ENCODE measurements at places on chromosomes 6 and 20.

DNA sequence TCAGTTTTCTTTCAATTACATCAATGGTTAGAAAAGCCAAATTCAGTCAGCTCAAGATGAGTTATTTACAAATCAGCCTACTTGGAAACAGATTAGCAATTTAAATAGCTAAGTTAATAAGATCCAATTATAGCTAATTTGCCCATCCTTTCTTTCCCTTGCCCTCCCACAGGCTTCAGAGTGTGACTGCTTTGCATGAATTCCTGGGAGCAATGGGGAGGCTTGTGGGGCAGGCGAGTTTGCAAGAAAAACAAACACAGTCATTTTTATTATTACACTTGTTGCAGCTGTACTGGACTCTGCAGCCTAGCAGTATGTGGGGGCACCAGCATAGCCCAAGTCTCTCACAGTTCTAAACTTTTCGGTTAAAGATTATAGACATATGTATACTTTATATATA, 219.0 kb downstream of the NKAIN2 start:
- DNase-seq, result no peak
- H3K27ac ChIP-seq, result no peak overlapping the region
- H3K27me3 ChIP-seq, result no peaks in the 10 kb centered on the region

- H3K27me3 ChIP-seq, result no peaks in the 10 kb centered on the region
- no peak for DNase-seq
- H3K36me3 ChIP-seq, result no peaks in the 10 kb centered on the region
- no peak overlapping the region for H3K4me3 ChIP-seq
Measured at GRCh38 chr20:43838703-43839060, 76.0 kb upstream of the TOX2 start.

- no peaks in the 10 kb centered on the region for H3K4me1 ChIP-seq
- no peaks in the 10 kb centered on the region for H3K27me3 ChIP-seq
- H3K36me3 ChIP-seq, result no peaks in the 10 kb centered on the region
- no peak overlapping the region for H3K27ac ChIP-seq
- DNase-seq, result no peak
- H3K4me3 ChIP-seq, result no peak overlapping the region
Measured at GRCh38 chr6:128499079-128499731, 21.2 kb downstream of the PTPRK start.

GRCh38 chr6:117483004-117483644, 650 bp downstream of the DCBLD1 start:
- no peaks in the 10 kb centered on the region for H3K27me3 ChIP-seq
- peaks cover 9% of the 10 kb centered on the region for H3K4me1 ChIP-seq
- H3K4me3 ChIP-seq, result peak overlapping the region; percentile 75
- peak; percentile 58 for DNase-seq
- H3K36me3 ChIP-seq, result no peaks in the 10 kb centered on the region
- H3K27ac ChIP-seq, result peak overlapping the region; percentile 81

GRCh38 chr6:36131511-36132245, 1.4 kb downstream of the MAPK13 start:
- no peaks in the 10 kb centered on the region for H3K36me3 ChIP-seq
- H3K4me1 ChIP-seq, result peaks cover 37% of the 10 kb centered on the region
- H3K4me3 ChIP-seq, result peak overlapping the region; percentile 66
- H3K27me3 ChIP-seq, result no peaks in the 10 kb centered on the region

- no peaks in the 10 kb centered on the region for H3K36me3 ChIP-seq
- H3K27me3 ChIP-seq, result no peaks in the 10 kb centered on the region
- no peak overlapping the region for H3K27ac ChIP-seq
- no peak overlapping the region for H3K4me3 ChIP-seq
- DNase-seq, result no peak
- H3K4me1 ChIP-seq, result no peaks in the 10 kb centered on the region
Measured at GRCh38 chr6:111957623-111958315, 84.5 kb upstream of the FYN start.
